ENCODE measurements at places on chromosomes 11 and 22. TPM values are rescaled to one million over a fixed set of nuclear protein-coding genes. Genes with fewer than 3 reads are reported as not detected.

GRCh38 chr11:69199583-69200315, 44.0 kb downstream of the SMIM38 start:
- no peaks in the 10 kb centered on the region for H3K27me3 ChIP-seq
- H3K4me3 ChIP-seq: no peak overlapping the region
- DNase-seq: no peak
- H3K4me1 ChIP-seq: no peaks in the 10 kb centered on the region

Gene CHRDL2
- not detected for total RNA-seq

Gene NLRP6
- 25.9 TPM for total RNA-seq

DNA sequence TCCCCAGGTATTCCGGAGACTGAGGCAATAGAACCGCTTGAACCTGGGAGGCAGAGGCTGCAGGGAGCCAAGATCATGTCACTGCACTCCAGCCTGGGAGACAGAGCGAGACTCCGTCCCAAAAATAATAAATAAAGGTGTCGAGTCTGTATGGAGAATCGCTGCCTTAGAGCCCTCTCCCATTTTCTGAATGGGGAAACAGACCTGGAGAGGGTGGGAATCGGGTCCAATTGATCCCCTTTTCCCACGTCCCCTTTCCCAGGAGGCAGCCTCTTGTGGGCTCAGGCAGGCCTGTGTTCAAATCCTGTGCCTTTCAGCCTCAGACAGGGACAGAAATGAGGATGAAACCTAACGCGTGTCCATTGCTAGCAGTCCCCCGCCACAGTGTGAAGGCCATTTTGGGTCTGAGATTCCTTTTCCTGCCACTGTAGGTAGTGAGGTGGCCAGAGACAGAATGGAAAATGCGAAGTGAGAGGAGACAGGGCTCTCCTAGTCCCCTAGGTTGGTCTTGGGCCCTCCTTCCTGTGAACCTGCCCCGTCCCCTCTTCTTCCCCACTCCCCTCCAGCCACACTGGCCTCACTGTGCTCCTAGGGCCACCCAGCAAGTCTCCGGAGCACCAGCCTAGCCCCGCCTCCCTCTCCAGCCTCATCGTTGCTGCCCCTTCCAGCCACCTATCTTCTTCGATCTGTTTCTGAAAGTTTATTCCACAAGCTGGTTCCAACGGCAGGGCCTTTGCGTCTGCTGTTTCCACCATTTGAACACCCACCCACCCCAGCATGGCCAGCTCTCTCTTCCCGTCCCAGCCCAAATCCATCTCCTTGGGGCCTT, 2.7 kb upstream of the POLDIP3 start:
- no peak overlapping the region for H3K4me3 ChIP-seq
- DNase-seq: no peak
- no peaks in the 10 kb centered on the region for H3K27me3 ChIP-seq
- no peak overlapping the region for H3K27ac ChIP-seq

DNA sequence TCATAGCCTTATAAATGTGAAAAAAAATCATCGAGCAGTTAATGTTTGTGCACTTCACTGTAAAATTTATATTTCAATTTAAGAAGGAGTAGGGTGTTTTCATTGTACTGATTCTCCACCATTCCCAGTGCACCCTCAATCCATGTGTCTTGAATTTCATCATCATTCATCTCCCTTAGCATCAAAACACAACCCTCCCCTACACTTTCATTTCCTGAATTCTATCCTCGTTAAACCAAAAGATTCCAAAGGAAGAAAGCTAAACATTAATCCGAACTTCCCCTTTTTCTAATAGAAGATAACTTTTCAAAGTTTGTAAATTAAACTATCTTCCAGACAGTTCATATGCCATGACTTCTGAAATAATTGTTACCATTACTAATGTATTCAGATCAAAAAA, 34.1 kb upstream of the OR8B8 start:
- H3K4me1 ChIP-seq: no peaks in the 10 kb centered on the region
- H3K4me3 ChIP-seq: no peak overlapping the region
- DNase-seq: no peak
- H3K27ac ChIP-seq: no peak overlapping the region

Data from CD4-positive, alpha-beta memory T cell (primary cell).